ENCODE measurements at places on chromosomes 4 and X. TPM values are rescaled to one million over a fixed set of nuclear protein-coding genes. Genes with fewer than 3 reads are reported as not detected.

DNA sequence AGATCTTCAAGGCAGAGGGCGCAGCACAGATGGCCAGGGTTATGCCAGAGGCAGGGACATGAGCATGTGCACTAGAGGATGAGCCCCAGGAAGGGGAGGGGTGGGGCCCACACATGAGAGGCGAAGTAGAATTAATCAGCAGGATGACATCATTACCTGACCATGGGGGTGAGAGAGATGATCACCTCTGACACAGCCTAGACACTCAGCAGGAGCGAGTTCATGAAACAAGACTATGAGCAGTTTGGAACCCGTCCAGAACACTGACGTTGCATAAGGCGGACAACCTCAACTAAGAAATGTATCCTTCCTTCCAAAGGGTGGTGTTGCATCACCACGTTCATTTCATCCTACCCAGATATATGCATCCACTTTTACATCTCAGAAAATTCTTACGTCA is 446.7 kb upstream of the TENM3 start:
- DNase-seq: no peak
- no peaks in the 10 kb centered on the region for H3K36me3 ChIP-seq
- H3K27me3 ChIP-seq: no peaks in the 10 kb centered on the region
- H3K4me1 ChIP-seq: no peaks in the 10 kb centered on the region
- H3K27ac ChIP-seq: no peak overlapping the region

DNA sequence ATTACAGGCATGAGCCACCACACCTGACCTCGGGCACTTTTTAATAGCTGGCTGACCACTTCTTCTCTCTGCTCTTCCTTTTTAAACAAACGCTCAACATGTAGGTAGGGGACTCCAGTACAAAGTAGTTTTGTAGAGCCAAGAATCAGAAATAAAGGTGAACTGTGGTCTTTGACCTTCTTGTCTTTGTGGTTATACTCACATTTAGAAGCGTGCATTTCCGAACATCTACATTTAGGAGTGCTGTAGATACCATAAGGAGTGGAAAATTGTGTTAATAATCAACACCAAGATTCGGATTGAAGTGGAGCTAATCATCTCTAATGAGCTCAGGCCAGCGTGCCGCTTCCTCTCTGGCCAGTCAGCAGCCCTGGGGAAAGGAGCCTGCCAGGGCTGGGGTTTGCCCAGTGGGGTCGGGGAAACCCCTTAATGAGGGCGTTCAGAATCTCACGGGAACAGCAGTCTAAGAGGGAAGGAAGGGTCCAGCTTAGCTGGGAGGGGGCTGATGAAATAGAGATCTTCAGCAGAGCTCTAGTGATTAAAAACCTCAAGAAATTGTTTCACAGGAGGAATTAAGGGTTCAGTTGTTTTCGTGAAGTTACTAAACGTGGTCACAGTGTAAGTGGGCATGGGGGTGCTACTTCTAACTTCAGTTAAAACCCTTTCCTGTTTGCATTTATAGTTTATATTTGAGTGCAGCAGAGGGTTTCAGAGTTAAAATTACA is 81.2 kb downstream of the GAB1 start:
- no peaks in the 10 kb centered on the region for H3K36me3 ChIP-seq
- no peak overlapping the region for H3K27ac ChIP-seq
- no peaks in the 10 kb centered on the region for H3K27me3 ChIP-seq
- no peaks in the 10 kb centered on the region for H3K4me1 ChIP-seq
- H3K4me3 ChIP-seq: no peak overlapping the region
- DNase-seq: no peak

GRCh38 chr4:40309250-40309774 is 25.8 kb upstream of the CHRNA9 start:
- H3K27ac ChIP-seq: peak overlapping the region; percentile 29
- peaks cover 6% of the 10 kb centered on the region for H3K4me1 ChIP-seq
- no peaks in the 10 kb centered on the region for H3K27me3 ChIP-seq
- H3K36me3 ChIP-seq: no peaks in the 10 kb centered on the region

DNA sequence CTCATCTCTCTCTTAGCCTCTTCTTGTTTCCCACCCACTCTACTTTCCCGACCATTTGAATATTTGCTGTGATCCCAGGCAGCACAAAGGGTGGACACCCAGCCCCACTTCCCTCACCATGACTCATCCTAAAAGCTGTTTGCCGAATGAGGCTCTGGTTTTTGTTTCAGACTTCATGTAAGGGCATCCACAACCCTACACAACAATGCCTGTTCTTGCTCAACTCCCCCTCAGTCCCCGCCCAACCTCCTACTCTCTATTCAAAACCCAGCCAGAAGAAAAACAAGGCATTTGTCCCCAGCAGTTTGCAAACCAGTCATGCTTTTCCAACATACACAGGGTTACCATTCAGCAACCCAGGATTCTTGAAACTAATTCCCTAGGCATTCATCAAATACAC is 516.5 kb upstream of the CNKSR2 start:
- H3K4me3 ChIP-seq: no peak overlapping the region
- H3K4me1 ChIP-seq: peaks cover 9% of the 10 kb centered on the region

- H3K4me3 ChIP-seq: no peak overlapping the region
- no peak overlapping the region for H3K27ac ChIP-seq
- H3K4me1 ChIP-seq: peaks cover 14% of the 10 kb centered on the region
- H3K36me3 ChIP-seq: no peaks in the 10 kb centered on the region
These were observed 60.2 kb upstream of the MSN start for GRCh38 chrX:65607070-65607742.

- H3K36me3 ChIP-seq: no peaks in the 10 kb centered on the region
- DNase-seq: no peak
- no peaks in the 10 kb centered on the region for H3K27me3 ChIP-seq
- no peak overlapping the region for H3K27ac ChIP-seq
- no peak overlapping the region for H3K4me3 ChIP-seq
These were observed 68.1 kb upstream of the DUSP21 start for GRCh38 chrX:44775726-44776125.

- no peaks in the 10 kb centered on the region for H3K4me1 ChIP-seq
- H3K36me3 ChIP-seq: no peaks in the 10 kb centered on the region
- no peak overlapping the region for H3K4me3 ChIP-seq
- DNase-seq: no peak
- H3K27me3 ChIP-seq: no peaks in the 10 kb centered on the region
These were observed 87.7 kb downstream of the FAM53A start for GRCh38 chr4:1596393-1596792.

- no peak overlapping the region for H3K4me3 ChIP-seq
- H3K36me3 ChIP-seq: peaks cover 11% of the 10 kb centered on the region
- peaks cover 26% of the 10 kb centered on the region for H3K4me1 ChIP-seq
- peak; percentile 30 for DNase-seq
These were observed 7.8 kb downstream of the YTHDC1 start for GRCh38 chr4:68342134-68342533.

- peak overlapping the region; percentile 80 for H3K27ac ChIP-seq
- H3K4me1 ChIP-seq: peaks cover 6% of the 10 kb centered on the region
- DNase-seq: peak; percentile 70
- H3K27me3 ChIP-seq: no peaks in the 10 kb centered on the region
- no peaks in the 10 kb centered on the region for H3K36me3 ChIP-seq
These were observed 7.2 kb upstream of the MAGIX start for GRCh38 chrX:49155243-49155899.

DNA sequence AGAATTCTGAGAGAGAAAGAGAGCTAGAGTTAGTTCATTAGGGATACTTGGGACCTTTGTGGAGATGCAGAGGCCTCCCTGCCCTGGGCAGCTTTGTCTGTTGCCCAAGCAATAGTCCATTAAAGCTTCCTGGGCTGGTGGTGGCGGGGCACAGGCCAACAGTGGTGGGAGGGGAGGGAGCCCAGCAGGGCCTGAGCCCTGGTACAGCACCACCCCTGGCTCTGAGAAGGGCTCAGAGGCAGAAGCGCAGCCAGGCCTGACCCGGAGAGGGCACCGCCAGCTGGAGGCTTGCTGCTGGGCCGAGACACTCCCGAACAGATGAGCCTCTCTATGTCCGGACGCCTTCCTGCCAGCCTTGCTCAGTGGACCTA is 65.3 kb downstream of the EFNB1 start:
- DNase-seq: no peak
- H3K27ac ChIP-seq: no peak overlapping the region
- H3K36me3 ChIP-seq: no peaks in the 10 kb centered on the region

- no peaks in the 10 kb centered on the region for H3K36me3 ChIP-seq
- peak; percentile 65 for DNase-seq
- no peak overlapping the region for H3K4me3 ChIP-seq
- H3K27me3 ChIP-seq: no peaks in the 10 kb centered on the region
- H3K27ac ChIP-seq: peak overlapping the region; percentile 92
- peaks cover 34% of the 10 kb centered on the region for H3K4me1 ChIP-seq
These were observed 17.0 kb upstream of the CXCL3 start for GRCh38 chr4:74055498-74055897.

GRCh38 chrX:109954333-109954732 is 48.6 kb upstream of the TMEM164 start:
- H3K27ac ChIP-seq: peak overlapping the region; percentile 46
- H3K27me3 ChIP-seq: no peaks in the 10 kb centered on the region
- no peaks in the 10 kb centered on the region for H3K36me3 ChIP-seq
- peak; percentile 57 for DNase-seq
- H3K4me3 ChIP-seq: no peak overlapping the region

GRCh38 chr4:118835571-118836300 is at the start of gene SEC24D:
Gene SEC24D, minus strand, starts transcription at chr4:118836126. Its CDS starts 2,430 bp downstream, at chr4:118833696.
- no peaks in the 10 kb centered on the region for H3K27me3 ChIP-seq
- peak; percentile 83 for DNase-seq
- peaks cover 7% of the 10 kb centered on the region for H3K36me3 ChIP-seq
- H3K4me1 ChIP-seq: peaks cover 21% of the 10 kb centered on the region
- H3K27ac ChIP-seq: peak within 1 kb of the TSS; percentile 80

GRCh38 chrX:1883772-1884171 is 268.9 kb downstream of the ASMT start:
- no peaks in the 10 kb centered on the region for H3K36me3 ChIP-seq
- H3K27me3 ChIP-seq: no peaks in the 10 kb centered on the region
- H3K4me1 ChIP-seq: peaks cover 10% of the 10 kb centered on the region
- peak overlapping the region; percentile 38 for H3K4me3 ChIP-seq
- peak overlapping the region; percentile 39 for H3K27ac ChIP-seq

GRCh38 chr4:139243448-139244365 is 36.3 kb downstream of the MGARP start:
- peak overlapping the region; percentile 88 for H3K27ac ChIP-seq
- H3K36me3 ChIP-seq: no peaks in the 10 kb centered on the region
- peak; percentile 91 for DNase-seq
- H3K4me3 ChIP-seq: no peak overlapping the region
- peaks cover 41% of the 10 kb centered on the region for H3K4me1 ChIP-seq
- no peaks in the 10 kb centered on the region for H3K27me3 ChIP-seq

GRCh38 chr4:168604496-168605373 is 107.9 kb downstream of the PALLD start:
- no peak overlapping the region for H3K4me3 ChIP-seq
- no peaks in the 10 kb centered on the region for H3K27me3 ChIP-seq
- peak; percentile 87 for DNase-seq
- H3K27ac ChIP-seq: peak overlapping the region; percentile 84

GRCh38 chr4:48130100-48130499 is 4.0 kb downstream of the TXK start:
- no peaks in the 10 kb centered on the region for H3K27me3 ChIP-seq
- no peak overlapping the region for H3K27ac ChIP-seq
- H3K4me3 ChIP-seq: no peak overlapping the region
- DNase-seq: no peak
- peaks cover 30% of the 10 kb centered on the region for H3K4me1 ChIP-seq
- no peaks in the 10 kb centered on the region for H3K36me3 ChIP-seq

GRCh38 chr4:153758136-153758535 is 1.7 kb downstream of the RNF175 start:
- DNase-seq: no peak
- peaks cover 4% of the 10 kb centered on the region for H3K4me1 ChIP-seq
- no peaks in the 10 kb centered on the region for H3K36me3 ChIP-seq

DNA sequence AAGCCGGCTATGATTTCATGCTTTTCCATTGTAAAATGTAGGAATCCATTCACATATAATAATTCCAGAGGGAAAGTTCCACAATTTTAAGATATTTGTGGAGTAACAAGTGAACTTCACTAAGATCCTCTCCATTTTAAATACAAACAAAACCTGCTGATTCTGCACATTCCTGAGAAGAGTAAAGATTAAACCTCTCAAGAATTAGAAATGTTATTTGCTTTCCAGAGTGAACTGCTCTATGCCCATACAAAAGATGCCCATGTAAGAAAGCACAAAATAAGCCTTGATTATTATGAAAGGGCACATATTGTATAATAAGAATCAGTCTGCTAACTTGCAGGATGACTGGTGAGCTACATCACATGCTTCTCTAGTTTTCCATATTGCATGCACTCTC is 241.5 kb downstream of the COX18 start:
- no peak overlapping the region for H3K4me3 ChIP-seq
- H3K4me1 ChIP-seq: no peaks in the 10 kb centered on the region
- no peak overlapping the region for H3K27ac ChIP-seq

DNA sequence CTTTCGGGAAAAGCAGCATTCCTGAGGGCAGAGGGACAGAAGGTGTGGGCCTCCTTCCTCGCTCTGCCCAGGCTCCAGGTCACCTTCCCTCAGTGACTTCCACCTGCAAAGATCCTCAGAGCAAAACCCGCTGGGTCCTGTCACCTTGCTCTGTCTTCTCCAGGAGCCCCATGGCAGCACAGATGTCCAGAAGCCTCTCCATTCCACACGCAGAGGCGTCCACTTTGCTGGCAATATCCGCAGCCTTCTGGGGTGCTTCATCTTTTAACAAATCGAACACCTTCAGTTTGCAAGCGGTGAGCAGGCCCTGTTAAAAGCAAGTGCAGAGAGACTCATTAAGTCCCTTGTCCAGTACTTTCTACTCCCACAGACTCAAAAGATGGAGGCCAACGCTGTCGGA is 27.3 kb downstream of the ASMTL start:
- no peaks in the 10 kb centered on the region for H3K4me1 ChIP-seq
- no peak overlapping the region for H3K4me3 ChIP-seq
- H3K27ac ChIP-seq: no peak overlapping the region
- H3K27me3 ChIP-seq: no peaks in the 10 kb centered on the region
- peaks cover 8% of the 10 kb centered on the region for H3K36me3 ChIP-seq

DNA sequence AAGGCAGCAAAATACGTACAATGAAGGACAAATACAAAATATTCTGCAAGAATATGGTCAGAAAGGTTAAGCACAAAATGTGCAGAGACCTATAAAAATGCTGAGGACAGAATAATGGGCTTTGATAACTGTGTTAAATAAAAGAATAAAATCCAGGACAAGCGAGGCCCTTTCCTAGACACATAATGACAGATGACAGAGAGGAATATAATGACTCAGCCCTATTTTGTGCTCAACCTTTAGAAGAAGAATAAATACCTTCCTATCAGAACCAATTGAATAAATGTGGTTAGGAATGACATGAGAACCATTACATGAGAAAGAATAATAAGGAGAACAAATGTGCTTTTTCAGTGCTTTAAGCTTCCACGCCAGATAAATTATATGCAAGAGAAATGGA is 178.0 kb downstream of the TEX13C start:
- H3K27ac ChIP-seq: no peak overlapping the region
- no peaks in the 10 kb centered on the region for H3K27me3 ChIP-seq
- H3K4me3 ChIP-seq: no peak overlapping the region
- H3K36me3 ChIP-seq: no peaks in the 10 kb centered on the region
- DNase-seq: no peak

DNA sequence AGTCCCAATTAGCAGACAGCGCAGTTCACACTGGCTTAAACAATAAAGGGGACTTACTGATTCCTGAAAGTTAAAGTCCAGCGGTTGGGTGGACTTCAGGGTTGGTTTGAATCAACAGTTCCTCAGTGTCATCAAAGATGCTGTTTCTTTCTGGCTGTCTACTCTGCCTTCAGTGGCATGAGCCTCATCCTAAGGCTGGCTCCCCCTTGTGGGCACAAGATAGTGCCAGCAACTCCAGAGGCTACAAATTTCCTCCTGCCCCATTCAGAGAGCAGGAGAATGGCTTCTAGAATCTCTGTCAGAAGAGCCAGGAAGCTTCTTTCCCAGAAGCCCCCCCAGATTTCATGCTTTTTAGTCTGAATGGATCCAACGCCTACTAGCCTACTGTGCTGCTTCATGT is 82.4 kb upstream of the MTM1 start:
- DNase-seq: peak; percentile 61

Gene ANTXR2
- 43.9 TPM for total RNA-seq

Gene FGF5
- 2.6 TPM for total RNA-seq

Gene XK
- total RNA-seq: 7.7 TPM

Gene TREX2
- total RNA-seq: 1.4 TPM

Gene TENT5D
- 0.04 TPM for total RNA-seq

Gene TSPAN5
- total RNA-seq: 50.3 TPM

All from PC-3 (cell line).